ENCODE measurements at places on chromosomes 1 and 21. TPM values are rescaled to one million over a fixed set of nuclear protein-coding genes. Genes with fewer than 3 reads are reported as not detected.

- no peak for DNase-seq
Observed at GRCh38 chr1:56265216-56265615, 314.1 kb downstream of the PLPP3 start.

Gene TMEM61
- 6.6 TPM for total RNA-seq

- DNase-seq = no peak
Observed at GRCh38 chr1:53303726-53304515, 23.9 kb downstream of the LRP8 start.

Gene OXCT2
- total RNA-seq = 12.2 TPM

Gene S100A3
- total RNA-seq = not detected

DNA sequence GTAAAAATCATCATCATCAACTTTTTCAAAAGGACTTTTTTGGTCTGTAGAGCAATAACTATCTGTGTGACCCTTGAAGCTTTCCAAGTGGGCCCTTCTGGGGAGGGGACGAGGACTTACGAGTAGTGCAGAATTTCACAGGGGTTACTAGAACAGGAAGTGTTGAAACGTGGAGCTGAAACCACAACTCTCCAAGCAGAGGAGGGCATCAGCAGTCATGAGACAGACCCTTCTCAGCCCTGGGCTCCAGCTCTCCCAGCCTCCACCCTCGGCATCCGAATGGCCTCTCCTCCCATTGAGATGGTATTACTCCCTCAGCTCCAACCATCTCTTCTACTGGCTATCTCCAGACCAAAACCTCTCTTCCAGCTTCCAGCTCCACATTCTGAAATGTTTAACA, 3.6 kb downstream of the FAM89A start:
- DNase-seq = no peak

Gene ALPL
- 10.7 TPM for total RNA-seq

GRCh38 chr1:203450001-203450400, 25.6 kb upstream of the PRELP start:
- DNase-seq = no peak

DNA sequence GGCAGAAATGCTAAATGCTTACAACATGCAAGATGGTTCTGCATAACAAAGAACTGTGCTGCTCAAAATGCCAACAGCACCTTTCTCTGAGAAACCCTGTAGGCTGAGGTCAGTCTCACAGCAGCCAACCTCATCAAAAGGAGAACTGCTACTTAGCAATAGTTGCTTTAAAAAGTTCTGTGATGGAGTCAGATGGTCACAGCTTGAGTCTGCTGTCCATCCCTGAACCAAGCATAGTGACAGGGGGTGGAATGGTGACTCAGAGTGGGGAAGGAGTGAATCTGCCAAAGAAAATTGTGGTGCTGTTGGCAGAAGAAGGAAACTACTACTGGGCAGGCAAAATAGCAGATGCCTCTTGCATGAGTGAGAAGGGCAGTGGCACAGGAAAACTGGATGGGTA, 106.0 kb upstream of the FAM78B start:
- DNase-seq = no peak

Gene RBM34
- total RNA-seq = 23.9 TPM

DNA sequence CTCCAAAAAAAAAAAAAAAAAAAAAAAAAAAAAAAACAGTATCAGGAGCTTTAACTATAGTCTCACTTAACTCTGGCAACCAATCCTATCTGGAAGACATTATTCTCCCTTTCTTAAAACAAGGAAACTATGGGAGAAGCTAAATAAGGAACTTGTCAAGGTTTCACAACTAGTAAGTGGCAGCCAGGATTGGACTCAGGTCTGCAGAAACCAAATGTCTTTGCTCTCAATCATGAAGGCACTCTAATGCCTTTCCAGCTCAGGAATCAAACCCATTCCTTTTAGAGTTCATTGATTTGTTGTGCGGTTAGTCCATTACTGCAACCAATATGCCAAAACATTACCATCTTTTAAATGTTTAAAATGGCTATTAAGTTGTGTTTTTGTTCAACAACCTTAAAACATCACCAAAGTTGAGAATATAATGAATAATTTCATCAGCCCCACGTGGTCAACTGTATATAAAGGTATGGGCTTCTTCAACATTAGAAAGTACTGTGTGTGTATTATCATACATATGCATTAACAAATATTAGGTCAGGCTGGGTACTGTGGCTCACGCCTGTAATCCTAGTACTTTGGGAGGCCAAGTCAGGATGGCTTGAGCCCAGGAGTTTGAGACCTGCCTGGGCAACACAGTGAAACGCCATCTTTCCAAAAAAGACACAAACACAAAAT, 1.5 kb downstream of the EPRS1 start:
- no peak for DNase-seq

- DNase-seq = no peak
Observed at GRCh38 chr1:202272103-202272845, 69.5 kb downstream of the UBE2T start.

Gene SPRR5
- not detected for total RNA-seq

Gene NIBAN1
- total RNA-seq = 7.7 TPM

DNA sequence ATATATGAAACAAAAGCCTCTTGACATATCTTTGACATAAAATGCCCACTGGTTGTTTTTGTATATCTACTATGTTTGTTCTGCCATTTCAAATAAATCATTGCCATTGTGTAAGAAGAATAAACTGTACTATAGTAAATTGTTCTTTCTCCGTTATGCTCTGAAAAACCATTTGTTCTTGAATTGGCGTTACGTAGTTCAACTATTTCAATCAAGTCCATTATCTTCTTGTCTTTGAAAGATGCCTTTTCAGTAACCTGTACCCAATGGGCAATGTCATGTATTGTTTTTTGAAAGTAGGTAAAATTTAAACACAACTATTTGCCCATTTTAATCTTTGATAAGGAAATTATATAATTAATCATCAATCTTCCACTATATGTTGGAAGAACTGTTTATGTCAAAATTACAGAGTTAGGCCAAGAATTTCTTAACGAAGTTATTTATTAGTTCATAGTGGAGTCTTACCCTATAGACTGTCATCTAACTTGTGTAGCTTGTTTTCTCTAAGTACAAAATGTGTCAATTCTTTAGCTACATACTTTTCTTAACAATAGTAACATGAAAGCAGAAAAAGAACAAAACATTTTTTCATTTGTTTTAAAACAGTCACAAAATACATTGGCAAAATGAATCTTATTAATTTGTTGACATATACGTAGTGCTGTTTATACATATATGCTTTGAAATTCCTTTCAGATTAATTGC, 294.8 kb downstream of the PTPRC start:
- DNase-seq = no peak

DNA sequence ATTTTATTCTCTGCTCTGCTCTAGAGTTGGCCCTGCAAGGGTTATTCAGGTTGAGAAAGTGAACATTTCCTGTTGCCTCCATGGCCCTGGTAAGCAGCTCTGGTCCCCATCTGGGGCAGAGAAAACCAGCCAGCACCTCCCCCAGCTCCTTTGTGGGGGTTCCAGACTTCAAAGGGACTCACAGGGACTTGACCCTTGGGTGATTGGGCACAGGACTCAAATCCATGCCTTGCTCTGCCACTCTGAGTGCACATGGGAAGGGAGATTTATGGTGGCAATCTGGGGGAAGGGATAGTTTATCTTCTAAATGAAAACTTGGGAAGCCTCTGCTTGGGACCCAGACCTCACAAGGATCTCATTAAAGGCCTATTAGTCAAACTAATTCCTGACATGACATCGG, 212.8 kb downstream of the FOXD2 start:
- no peak for DNase-seq

GRCh38 chr1:76113446-76113845, 38.9 kb downstream of the ST6GALNAC3 start:
- DNase-seq = no peak

All from Peyer's patch (tissue), 4 donors.